Activated T-helper 1 cell treated with anti-CD3 and anti-CD28 coated beads, Interleukin-2, amount 50 U/mL, for 16 hours (primary cell): ENCODE measurements at places on chromosomes 2 and 18.

DNA sequence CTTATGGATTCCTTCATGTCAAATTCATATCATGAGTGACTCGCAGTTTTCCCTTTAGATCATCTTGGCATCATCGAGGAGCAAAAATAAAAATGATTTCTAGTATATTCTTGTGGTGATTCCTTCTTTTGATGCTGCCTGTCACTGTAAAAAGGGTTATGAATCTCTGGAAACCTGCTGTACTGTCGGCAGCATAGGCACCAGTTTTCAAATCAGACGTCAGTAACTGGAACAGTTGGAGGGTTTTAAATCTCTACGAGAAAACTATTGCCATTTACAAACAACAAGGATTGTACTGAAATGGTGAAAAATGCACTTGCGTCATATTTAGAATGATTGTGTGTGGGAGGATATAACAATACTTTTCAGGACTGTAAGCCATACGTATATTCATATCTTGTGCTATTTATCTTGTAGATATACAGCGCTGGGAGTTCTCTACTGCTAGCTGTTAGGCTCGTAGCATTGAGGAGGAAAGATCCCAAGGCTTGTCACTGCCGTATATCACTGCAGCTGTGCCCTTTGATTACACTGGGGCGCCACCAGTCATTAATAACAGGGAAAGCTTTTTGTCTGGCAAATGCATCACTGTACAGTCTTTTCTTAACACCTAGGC, 320.7 kb downstream of the MTX2 start:
- DNase-seq = no peak

DNA sequence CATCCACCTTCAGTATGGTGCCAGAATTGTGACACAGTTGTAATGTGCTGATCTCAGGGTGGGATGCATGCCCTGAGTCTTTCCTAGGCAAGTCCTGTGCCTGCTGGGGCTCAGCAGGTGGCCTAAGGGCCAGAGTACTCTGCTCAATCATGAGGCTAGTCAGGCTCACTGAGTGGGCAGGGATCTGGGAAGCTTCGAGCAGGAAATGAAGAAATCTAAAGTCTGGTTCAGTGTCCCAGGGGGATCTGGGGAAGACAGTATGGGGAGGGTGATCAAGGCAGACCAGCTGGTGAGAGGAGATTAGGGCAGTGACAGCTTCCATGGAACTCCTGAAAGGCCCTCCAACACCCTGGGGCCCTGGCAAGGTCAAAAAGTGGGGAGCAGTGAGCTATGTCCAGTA, 8.9 kb upstream of the ANKRD29 start:
- DNase-seq = no peak

- DNase-seq = no peak
These were observed 39.1 kb upstream of the FAM124B start for GRCh38 chr2:224440988-224441387.

DNA sequence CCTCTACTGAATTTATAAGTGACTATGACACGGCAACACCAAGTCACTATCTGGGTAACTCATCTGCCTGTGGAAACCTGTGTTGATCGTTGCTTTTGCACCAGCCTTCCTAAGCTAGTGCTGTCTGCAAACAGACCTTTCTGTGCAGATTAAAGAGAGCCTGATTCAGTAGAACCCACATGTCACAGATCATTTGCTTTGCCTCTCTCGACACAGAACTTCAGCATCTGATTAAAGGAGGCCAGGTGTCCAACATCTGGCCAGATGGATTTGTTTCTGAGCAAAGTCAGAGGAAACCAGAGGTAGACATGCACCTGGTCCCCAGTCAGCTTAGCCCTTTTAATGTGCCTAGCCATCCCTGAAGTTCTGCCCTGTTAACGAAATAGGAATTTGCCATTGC, 15.0 kb upstream of the TTR start:
- no peak for DNase-seq

DNA sequence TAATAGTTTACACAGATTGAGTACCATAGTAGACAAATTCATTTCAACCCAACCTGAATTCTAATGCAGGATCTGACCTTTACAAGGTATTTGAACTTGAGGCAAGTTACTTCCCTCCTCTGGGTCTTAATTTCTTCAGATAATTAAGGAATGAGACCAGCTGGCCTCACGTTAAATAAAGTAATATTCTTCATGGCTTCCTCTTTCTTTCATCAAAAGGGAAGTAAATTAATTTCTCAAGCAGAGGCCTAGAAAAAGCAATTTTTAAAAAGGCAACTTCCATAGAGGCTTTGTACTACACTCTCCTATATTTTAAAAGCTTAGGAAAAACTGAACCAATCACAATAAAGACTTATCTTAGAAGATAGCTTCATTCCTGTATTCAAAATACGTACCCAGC, 109.2 kb downstream of the EXOC6B start:
- no peak for DNase-seq

DNA sequence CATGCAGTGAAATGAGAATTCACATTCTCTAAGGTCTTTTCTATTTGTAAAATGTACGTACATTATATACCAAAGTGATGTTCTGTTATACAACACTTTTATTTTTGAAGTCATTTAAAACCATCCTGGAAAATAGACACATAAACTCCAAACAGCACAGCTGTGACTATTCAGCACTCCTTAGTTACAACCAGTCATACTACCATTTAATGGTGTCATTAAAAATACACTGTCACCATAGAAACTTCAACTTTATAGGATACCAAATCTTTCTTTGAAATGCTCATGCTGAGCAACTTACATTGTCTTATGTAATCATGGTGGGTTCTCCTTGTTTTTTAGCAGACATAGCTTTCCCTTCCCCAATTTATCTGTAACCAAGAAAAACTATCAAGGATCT, 85.3 kb downstream of the METTL4 start:
- DNase-seq = no peak

- no peak for DNase-seq
These were observed 118.8 kb upstream of the PIEZO2 start for GRCh38 chr18:11268153-11268552.

GRCh38 chr2:200306931-200307723, 634 bp downstream of the SPATS2L start:
- no peak for DNase-seq

DNA sequence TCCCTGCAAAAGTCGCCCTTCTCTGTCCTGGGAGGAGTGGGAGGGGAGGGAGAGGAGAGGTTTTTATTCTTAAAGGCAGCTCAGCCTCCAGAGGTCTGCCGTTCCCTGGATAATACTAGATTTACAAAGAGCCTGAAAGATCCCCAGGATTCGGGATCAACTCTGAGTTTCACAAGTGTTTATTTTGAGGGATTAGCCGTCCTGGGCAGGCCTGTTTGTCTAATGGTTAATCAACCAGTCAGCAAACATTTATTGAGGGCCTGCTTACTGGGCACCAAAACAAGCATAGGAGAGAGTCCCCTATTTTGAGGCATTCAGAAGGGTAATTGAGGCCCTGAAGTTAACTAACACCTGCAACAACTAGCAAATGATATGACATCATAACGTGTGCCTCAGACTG, 152.6 kb upstream of the SLC1A4 start:
- no peak for DNase-seq

DNA sequence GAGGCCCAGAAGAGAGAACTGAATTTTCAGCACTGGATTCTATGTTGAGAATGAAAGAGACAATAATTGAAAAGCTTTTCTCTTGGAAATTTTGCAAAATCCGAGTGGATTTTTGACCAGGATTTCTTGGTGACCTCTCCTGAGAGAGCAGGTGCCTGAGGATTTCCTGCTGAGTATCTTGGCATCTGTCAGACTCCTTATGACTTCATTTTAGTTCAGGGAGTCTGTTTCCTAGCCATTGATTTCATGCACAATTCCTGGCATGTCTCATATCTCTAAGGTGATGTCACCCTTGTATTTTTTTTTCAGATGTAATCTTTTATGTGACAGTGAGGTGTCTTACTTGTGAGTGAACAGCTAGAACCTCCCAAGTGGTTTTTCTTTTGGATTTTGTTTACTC, 195.9 kb downstream of the NEDD4L start:
- DNase-seq = no peak

DNA sequence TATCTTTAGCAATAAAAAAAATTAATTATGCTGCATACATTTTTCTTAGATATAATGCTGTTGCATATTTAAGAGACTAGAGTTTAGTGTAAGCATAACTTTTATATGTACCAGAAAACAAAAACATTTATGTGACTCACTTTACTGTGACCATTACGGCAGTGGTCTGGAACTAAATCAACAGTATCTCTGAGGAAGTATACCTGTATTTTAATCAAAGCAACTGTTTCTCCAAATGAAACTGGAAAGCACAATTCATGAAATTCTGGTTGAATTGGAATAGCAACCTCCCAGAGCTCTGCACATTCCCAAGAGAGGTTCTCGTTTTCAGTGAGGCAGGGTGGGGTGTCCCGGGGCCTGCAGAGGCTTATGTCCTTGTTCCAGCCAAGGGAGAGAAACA, 112.2 kb upstream of the TACR1 start:
- DNase-seq = no peak

DNA sequence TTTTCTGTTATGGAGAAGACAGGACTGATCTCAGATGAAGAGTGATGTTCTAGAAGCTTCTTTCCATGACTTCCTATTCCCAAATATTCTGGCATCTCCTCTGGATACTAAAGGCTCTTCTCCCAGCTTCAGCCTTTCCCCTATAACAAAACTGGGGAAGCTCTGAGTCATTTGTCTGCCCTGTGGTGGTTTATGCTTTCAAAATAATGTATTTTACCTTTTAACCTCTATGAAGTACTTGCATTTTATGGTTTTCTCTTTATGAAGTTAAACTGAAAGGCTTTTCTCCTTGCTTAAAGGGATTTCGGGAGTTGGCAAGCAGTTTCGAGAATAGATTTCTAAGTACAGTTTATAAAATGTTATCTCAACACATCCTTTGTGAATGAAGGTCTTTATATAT, 104.4 kb downstream of the TANC1 start:
- DNase-seq = no peak

DNA sequence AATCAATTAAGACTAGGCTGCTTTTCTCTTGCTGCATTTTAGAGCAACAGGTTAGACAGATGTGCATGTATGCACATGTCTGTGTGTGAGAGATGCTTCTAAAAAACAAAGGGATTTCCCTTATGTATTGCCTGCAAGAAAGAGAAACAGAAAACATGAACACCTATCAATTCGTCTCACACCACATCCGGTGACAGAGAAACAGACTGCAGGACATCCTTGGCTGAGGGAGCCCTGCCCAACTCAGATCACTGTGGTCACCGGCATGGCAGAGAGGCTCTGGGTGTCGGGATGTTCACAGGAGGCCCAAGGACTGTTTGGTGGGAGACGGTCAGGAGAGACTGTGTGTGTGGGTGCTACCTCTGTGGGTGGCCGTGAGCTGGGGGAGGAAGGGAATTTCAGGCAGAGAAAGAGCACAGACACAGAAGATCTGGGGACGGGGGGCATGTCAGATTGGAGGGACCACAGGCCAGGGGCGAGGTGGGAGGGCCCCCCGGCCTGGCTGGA, 24.9 kb downstream of the FHL2 start:
- DNase-seq = no peak

- no peak for DNase-seq
These were observed 52.8 kb upstream of the NRXN1 start for GRCh38 chr2:51084750-51085149.
